ENCODE measurements at places on chromosomes 5 and 9. TPM values are rescaled to one million over a fixed set of nuclear protein-coding genes. Genes with fewer than 3 reads are reported as not detected.
A peak's percentile ranks its signal among the peaks of the same experiment; 100 is the strongest.

GRCh38 chr5:124102486-124102885, 590.5 kb downstream of the CSNK1G3 start:
- DNase-seq = no peak

DNA sequence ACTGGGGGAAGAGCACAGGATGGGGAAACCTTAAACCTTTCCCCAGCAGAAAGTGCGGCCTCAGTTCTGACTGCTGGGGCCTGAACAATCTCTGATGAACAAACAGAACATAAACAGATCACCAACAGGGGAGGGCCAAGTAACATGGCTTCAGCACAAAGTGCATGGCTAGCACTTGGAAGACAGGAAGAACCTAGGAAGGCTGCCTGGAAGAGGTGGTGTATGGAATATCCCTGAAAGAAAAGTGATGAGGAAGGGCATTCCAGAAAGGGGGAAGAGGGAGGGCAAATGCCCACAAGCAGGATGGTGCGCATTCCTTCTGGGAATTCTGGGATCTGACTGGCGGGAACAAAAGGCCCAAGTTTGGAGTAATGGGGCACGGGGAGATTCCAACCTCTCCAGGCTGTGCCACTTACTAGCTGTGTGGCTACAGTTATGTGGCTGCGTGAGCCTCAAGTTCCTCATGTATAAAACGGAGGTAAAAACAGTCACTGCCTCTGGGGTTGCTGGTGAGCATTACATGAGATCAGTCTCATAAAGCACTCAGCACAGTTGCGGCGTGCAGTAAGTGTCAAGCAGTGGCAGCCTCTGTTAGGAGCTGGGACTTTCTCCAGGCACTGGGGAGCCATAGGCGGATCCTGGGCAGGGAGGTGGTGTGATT, 1.6 kb downstream of the PDGFRB start:
- DNase-seq = peak; percentile 57

GRCh38 chr9:38277601-38278200, 114.8 kb upstream of the ALDH1B1 start:
- peak; percentile 24 for DNase-seq

DNA sequence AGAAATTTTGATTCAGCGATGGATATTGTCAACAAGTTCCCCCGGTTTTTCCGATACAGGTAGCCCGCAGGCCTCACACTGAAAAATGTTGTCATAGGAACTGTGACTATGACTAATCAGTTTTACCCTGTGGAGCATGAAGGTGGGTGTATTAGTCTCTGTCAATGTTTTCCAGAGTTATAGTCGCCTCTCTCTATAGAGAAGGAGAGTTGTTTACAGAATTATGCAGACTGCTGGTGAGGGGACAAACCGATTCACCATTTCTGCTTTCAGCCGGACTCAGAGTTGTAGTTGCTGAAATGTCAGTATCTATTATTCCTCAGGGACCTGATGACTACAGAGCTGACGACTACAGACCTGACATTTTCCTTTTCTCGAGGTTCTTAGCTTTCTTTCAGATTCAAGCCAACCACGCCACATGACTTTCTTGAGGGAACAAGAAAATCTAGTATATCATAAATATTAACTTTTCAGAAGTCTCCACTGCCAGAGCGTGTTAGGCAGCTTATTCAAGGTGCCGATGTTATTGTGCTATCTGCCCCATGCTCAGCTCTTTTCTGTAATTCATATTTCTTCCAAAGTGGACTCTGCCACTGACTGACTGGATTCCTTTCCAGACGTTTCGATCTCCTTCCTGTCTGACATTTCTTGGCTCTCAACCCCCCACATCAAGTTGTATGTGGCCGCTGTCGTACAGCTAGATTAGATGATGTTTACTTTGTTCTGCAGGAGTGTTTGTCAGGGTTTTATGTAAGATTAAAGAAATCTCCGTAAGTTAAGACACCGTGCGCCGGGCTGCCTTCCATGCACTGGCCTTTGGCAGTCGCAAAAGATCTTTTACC, 178.1 kb downstream of the FGF1 start:
- no peak for DNase-seq

GRCh38 chr9:84917366-84918070, 248.0 kb downstream of the NTRK2 start:
- DNase-seq = no peak

Gene PCDHGA10
- 6.5 TPM for total RNA-seq

Data from GM23338 (cell line).